ENCODE measurements at places on chromosomes 11 and 22.
A peak's percentile ranks its signal among the peaks of the same experiment; 100 is the strongest.

- DNase-seq: no peak
Observed at GRCh38 chr11:4523666-4524065, 21.3 kb upstream of the OR52M1 start.

DNA sequence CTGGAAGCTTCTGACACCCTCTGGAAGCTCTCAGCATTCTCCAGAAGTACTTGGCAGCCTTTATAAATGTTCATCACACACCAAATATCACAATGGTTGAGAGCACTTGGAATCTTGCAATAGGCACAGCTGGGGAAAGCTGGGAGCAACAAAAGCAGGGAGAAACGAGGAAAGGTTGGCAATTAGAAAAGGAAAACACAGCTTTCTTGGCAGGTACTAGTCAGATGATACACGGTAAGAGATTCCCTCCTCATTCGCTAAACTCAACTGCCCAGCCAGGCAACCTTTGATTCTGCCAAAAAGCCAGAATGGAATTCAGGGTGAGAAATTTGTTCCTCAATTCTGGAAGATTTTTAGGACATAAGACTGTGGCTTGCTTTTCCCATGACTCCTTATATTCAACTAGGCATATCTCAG, 576.9 kb upstream of the ANO5 start:
- DNase-seq: no peak

DNA sequence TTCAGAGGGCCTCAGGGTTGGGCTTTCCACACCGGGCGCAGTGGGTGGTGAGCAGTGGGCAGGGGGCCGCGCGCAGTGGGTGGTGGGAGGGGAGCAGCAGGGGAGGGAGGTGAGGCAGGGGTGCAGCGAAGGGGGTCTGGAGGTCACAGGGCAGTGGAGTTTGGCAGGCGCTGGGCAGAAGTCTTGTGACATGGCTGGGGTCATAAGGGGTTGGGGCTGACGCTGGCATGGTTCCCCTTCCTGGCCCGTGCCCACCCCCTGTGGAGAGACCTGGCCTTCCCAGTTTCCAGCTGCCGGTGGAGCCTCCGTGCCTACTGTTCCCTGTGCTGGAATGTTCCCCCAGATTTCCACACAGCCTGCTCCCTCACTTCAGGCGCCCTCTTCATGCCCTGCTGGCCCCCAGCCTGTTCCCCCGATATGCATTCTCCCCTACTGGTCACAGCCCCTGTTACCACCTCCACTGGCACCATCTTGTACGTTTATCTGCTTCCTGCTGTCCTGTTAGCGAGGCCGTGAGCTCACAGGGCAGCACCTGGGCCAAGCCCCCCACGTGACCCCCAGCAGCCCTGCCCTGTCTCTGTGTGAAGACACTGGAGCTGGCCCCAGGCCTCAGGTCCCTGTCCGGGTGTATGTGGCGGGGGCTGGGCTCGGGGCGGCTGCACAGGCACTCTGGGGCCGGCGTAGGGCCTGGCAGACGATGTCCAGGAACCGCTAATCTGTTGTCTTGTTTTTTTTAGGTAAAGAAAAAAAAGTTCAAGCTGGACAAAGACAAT, 111.6 kb downstream of the KCNQ1OT1 start:
- peak; percentile 7 for DNase-seq

GRCh38 chr11:69376155-69377028, 82.4 kb downstream of the MYEOV start:
- DNase-seq: no peak

DNA sequence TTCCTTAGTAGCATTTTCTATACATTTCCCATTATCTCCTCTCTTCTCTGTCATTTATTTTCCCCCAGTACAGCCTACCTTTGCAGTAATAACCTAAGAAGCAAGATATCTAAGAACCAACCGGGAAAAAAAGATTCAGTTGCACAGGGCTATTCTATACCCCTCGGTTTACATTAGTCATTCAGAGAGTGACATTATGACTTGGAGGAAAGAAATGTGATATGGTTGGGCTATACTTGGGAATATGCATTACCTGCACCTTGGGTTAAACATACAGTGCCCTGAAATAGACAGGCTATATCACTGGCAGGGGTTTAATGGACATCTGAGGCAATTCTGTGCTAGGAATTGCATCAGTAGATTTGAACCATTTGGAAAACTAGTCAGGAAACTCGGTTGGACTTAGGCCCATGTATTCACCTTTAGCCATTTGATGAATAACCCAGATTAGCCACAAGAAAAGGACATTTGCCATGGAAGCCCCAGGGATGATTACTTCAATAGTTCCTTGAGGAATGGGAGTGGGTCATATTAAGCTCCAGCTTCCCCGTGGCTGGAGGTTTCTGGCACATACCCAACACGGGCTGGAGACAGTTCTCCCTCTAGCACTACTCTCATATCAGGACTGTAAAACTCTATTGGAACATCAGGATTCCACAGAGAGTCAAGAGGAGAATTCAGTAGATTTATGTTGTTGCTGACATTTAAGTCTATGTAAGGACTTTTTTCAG, 973.2 kb downstream of the NTM start:
- no peak for DNase-seq

DNA sequence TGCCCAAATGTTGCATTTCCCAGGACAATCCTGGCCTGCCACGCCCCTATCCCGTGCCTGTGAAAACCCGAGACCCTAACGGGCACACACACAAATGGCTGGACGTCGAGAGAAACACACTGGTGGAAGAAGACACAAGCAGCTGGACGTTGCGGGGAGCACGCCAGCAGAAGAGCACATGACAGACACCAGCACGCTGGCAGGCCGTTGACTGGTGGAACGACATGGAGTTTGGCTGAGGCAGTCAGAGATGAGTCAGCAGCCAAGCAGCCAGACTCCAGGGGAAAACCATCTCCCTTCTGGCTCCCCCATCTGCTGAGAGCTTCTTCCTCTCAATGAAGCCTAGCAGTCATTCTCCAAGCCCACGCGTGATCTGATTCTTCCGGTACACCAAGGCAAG, 606.7 kb upstream of the LRRC4C start:
- no peak for DNase-seq

- DNase-seq: no peak
Observed at GRCh38 chr11:121561240-121561639, 108.5 kb upstream of the SORL1-AS1 start.

GRCh38 chr11:76654298-76654851, 16.2 kb downstream of the LRRC32 start:
- DNase-seq: no peak

- no peak for DNase-seq
Observed at GRCh38 chr11:118620529-118621070, 13.2 kb downstream of the PHLDB1 start.

- DNase-seq: no peak
Observed at GRCh38 chr11:125215976-125216375, 51.4 kb downstream of the PKNOX2 start.

GRCh38 chr11:57786436-57786835, 24.8 kb downstream of the CTNND1 start:
- DNase-seq: no peak

Data from GM20000 (cell line).